Fibroblast of upper back skin (primary cell): ENCODE measurements at places on chromosomes 2 and 18.

DNA sequence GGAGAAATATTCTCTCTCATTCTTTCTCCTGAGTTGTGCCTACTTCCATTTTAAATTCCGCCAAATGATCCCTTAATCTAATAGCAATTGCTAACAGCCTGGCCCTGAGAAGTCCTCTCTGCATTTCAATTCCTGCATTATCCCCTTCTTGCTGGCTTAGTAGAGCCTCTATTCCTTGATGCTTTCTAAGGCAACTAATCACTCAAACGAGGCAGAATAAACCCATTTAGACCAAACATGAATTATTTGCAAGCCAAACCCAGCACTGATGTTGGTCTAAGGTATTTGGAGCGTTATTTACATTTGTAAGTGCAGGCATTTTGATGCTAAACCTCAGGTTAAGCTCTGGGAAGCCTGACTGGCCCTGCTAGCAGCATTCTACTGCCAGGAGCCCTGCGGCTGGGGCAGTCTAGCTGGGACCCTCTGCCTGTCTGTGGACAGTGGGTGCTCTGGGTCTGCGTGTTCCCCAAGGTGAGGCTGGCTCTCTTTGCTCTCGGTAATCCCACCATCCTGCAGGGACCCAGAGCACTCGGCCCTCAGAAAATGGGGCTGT lies 173.1 kb upstream of the HS6ST1 start:
- no peak for DNase-seq

DNA sequence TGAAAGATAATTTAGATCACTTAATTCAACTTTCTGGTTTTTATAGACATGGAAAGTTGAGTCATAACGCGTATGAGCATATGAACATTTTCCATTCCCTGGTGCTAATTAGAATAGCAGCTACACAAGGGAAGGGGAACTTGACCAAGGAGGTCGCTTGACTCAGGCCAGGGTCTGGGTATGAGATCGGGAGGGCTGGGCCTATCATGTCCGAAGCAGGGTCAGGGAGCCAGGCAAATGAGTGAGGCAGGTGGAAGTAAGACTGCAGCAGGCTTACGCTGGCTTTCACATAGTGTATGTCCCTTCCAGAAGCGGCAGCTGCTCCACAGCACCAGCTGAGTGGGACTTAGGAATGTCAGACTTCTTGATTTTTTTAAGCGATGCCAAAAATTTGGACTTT lies 14.7 kb downstream of the RALB start:
- no peak for DNase-seq

- peak; percentile 90 for DNase-seq
Observed at GRCh38 chr2:59301466-59302402, 1060.6 kb upstream of the FANCL start.

DNA sequence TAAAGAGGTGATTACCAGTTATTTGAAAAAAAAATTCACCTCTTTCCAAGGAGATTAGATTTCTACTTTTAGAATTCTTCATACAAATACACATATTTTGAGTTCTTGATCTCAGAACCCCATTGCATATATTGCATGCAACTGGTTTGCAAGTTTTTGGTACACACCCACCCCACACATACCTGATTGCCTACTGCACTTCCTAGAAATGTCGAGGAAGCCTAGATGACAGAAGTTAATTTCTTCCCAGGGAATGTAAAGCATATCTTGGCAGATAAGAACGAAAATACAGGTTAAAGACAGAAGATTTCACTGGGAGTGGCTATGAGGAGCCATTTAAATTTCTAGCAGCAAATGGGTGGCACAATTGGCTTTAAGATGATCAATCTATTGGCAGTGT lies 67.1 kb upstream of the IL1R1 start:
- no peak for DNase-seq

GRCh38 chr2:76445880-76446279 lies 735.2 kb upstream of the GCFC2 start:
- DNase-seq = no peak
